ENCODE measurements at places on chromosomes 6 and 20. TPM values are rescaled to one million over a fixed set of nuclear protein-coding genes. Genes with fewer than 3 reads are reported as not detected.

GRCh38 chr20:57244627-57245214 lies 21.7 kb downstream of the BMP7 start:
- DNase-seq: no peak

GRCh38 chr20:24795436-24795835 lies 153.6 kb upstream of the CST7 start:
- DNase-seq: no peak

DNA sequence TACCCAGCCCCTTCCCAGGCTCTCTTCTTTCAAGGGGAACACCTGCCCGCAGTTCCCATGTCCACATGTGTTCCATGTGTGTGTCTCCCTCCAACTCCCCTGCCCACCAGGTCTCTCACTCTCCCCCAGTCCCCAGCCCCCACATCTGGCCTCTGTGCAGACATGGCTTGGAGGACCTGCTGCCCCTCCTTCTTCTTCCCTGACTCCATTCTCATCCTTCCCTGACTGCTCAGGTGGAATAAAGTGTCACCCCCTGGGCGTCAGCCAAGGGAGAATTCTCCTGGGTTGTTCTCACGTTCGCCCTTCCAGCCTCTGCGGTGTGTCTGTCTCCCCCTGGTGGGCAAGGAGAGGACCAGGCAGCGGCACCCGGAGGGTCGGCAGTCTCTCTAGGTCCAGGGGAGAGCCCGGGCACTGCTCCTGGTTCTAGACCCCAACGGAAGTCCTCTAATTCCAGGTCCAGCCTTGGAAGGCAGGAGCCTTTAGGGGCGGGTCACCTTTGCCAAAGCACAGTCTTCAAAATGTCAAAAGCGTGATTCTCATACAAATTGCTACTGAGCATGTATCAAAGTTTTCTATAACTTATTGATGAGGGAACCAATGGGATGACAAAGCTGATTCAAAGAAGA lies 50.5 kb downstream of the EBF4 start:
- peak; percentile 59 for DNase-seq

DNA sequence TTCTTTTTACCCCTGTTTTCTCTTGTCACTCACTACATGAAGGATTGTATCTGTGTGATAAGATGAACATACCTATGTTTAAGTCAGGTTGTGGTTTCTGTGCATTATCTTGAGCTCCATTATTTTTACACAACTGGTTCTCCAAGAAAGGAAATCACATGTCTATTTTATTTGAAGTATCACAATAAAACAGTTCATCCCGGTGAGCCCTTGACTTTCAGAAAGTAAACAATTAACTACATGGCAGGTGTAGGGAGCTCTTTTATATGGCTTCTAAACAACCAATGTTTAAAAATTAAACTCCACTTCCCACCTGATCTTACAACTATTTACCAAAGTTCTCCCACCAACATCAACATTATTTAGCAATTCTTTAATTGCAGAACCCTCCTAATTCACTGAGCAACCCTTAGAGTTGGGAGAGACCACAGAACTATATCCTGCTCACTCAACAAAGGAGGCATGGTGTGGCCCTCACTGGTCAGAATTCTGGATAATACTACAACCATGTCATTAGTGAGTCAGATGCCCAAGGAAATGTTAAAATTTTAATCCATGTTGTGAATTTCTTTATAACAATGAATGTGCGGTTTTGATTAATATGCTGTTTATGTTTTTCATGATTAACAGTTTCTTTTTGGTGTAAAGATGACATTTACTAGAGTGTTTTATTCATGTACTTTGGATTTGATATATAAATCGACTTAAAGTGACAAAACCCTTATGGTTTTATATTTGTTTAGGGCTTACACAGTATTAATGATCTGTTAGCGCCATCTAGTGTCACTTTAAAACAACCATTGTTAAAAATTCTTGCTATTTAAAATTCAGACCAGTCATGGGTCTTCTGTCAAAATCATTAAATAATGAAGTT lies 50.0 kb upstream of the SCGN start:
- peak; percentile 66 for DNase-seq

BCLAF1 gene
- total RNA-seq: 116 TPM

DNA sequence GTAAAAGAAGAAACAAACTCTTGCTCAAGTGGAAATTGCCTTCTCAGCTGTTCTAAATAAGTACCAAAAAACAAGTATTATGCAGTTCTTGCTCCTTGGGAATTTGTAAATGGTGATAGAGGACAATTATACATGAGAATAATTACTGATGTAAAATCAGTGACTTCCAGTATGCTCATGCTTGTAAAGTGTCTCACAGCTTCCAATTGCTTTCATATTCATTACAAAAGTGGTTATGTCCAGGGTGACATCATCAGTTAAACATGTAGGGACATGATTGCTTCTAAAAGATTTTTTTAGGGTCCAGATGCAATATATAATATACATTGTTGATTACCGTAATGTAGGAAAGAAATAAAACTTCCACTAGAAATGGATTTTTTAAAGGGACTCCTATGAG lies 122.8 kb upstream of the B3GAT2 start:
- peak; percentile 44 for DNase-seq

DNA sequence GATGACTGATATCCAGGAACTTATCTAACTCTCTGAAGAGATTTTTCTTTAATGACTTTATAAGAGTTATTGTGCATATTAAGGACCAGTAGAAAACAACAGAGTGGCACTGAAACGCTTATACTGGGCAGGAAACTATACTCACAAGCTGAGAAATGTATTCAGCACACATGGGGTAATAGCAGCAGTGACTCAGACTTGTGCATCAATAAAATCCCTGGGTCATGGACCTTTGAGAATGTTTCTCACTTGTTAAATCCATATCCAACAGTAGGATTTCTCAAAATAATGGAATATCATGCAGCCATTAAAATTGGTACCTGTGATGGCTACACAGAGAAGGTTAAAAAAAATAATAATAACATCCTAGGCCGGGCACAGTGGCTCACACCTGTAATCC lies 219.5 kb downstream of the BTBD9 start:
- DNase-seq: peak; percentile 59

GRCh38 chr6:102759415-102759814 lies 1365.9 kb downstream of the GRIK2 start:
- no peak for DNase-seq

HTR1B gene
- 8.2 TPM for total RNA-seq

DNA sequence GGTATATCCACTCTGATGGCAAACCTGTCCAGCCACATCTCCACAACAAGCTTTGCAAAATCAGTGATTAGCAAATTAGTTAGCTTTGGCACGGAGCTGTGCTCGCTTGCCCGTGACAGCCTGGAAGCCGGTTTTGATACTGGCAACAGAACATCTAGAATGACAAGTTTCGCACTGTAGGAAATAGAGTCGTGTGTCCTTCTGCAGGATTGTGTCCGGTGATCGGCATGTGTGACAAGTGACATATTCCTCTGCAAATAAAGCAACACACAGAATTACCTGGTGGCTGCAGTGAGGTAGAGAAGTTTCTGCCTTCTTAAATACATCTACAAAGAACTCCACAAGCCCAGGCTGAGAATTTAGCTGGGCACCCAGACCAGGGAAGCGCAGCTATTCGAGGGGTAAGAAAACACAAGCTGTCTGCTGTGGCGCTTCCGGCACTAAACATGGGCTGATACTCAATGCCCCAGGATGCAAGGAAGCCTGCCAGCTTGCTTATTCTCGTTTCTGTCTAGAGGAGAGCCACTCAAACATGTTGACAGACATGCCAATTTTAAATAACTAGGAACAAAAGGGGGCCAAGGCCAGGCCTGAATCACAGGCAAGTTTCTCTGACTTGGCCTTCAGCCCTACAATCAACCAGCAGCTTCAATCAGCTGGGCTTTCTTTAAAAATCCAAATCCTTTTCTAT lies 22.2 kb downstream of the EIF2S2 start:
- no peak for DNase-seq

BTN1A1 gene
- not detected for total RNA-seq

TBXT gene
- not detected for total RNA-seq

SMLR1 gene
- not detected for total RNA-seq

- DNase-seq: no peak
Measured at GRCh38 chr6:49552596-49552995, 2.1 kb downstream of the C6orf141 start.

GRCh38 chr20:10792291-10792690 lies 118.5 kb upstream of the JAG1 start:
- DNase-seq: peak; percentile 20

IMPG1 gene
- not detected for total RNA-seq

BEND6 gene
- 13.4 TPM for total RNA-seq

DNA sequence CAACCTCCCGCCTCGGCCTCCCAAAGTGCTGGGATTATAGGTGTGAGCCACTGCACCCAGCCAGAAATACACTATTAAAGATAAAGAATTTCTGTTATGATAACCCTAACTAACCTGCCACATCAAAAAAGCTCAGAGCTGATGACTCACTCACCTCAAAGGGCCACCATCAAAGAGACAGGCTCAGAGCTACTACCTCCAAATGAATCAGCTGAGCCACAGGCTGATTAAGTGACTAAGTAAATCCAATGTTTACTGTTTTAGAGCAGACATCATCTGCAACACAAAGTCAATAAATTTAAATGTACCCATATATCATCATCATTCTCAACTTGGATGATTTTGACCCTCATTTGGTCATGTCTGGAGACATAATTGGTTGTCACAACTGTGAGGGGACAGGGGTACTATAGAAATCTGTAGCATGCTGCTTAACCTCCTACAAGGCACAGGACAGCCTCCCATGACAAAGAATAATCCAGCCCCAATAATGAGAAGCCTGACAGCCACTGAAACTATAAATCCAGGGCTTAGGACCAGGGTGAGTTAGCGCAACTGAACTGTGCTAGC lies 106.5 kb downstream of the ATP9A start:
- DNase-seq: peak; percentile 42

GABRR1 gene
- not detected for total RNA-seq

- no peak for DNase-seq
Measured at GRCh38 chr20:16500197-16500596, 73.1 kb downstream of the KIF16B start.
